Nucleus accumbens (tissue), 56 donors: ENCODE measurements at places on chromosomes 12 and 14.

GRCh38 chr12:131130311-131130911 is 176.7 kb downstream of the ADGRD1 start:
- DNase-seq, result no peak

DNA sequence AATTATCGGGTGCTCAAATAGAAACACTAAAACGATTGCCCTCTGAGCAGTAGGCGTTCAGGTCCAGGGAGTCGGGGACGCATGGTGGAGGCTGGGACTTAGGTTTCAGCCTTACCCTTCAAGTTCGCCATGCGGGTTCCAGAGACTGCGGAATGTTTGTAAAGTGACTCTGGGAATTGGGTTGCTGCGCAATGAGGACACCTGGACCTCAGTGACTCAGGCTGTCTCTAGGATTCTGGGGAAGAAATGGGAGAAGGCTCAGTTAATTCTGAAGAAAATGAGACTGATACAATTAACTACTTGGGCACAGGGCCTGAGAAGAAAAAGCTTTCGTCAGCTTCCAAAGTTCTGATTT is 1.1 kb downstream of the LGALS3 start:
- no peak for DNase-seq

DNA sequence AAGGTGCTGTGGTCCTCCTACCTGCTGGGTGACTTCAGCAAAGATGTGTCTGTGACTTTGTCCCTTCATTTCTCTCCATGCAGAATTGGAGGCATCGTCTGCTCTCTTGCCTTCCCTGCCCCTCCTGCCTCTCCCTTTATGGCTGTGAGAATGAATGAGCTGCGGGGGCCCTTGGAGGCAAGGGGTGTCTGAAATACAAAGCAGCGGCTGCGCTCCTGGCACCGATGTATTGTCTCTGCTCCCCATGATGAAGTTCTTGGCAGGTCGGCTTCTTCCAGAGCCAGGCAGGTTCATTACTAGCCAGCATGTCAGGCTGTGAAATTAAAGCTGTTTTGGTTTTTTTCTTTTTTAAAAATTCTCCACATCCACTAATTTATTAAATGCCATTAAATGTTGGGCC is 194.5 kb downstream of the TSPAN9 start:
- DNase-seq, result no peak

DNA sequence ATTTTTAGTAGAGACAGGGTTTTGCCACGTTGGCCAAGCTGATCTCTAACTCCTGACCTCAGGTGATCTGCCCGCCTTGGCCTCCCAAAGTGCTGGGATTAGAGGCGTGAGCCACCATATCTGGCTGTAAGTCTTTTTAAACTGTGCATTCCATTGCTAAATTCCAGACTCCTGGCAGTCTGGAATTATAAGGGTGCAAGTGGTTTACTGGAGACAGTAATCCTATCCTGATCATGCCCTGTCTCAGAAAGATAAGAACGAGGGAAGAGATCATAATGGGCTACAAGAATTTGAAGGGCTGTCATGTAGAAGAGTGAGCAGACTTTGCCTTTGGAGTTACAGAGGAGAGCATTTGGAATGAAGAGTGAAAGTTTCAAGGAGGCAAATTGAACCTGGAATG is 6.8 kb upstream of the SLC4A8 start:
- no peak for DNase-seq

- DNase-seq, result no peak
These were observed 42.4 kb downstream of the DUSP16 start for GRCh38 chr12:12520273-12520672.

DNA sequence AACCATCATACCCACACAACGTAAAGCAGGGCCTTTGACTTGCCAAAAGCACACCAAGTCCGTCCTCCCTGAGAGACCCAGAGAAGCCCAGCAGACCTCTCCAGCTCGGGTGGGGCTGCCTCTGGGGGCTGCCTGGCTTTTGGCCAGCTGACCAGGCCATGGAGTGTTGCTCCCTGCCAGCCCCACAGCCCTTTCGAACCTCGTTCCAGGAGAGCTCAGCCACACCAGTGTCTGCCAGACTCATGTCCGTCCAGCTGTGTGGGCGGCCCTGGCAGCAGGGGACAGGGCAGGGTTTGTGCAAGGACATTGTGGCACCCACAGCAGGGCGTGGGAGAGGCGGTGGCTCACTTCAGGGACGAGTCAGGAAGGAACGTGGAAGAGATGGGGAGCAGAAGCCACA is 22.6 kb upstream of the IRF2BPL start:
- DNase-seq, result no peak

GRCh38 chr14:32370714-32371113 is 41.6 kb downstream of the AKAP6 start:
- DNase-seq, result no peak

DNA sequence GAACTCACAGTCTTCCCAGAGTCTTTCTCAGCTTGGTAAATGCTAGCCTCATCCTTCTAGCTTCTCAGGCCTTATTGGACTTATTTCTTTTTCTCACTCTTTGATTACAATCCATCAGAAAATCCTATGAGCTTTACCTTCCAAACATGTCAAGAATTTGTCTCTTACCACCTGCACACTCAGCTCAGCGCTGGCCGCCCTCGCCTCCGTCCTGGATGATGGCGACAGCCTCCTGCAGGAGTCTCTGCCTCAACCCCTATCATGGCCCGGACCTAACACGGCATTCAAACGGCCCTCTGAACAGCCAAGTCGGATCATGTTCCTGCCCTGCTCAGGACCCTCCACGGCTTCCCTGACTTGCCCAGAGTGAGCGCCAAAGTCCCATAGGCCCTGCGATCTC is 333.1 kb upstream of the FKBP4 start:
- DNase-seq, result no peak

DNA sequence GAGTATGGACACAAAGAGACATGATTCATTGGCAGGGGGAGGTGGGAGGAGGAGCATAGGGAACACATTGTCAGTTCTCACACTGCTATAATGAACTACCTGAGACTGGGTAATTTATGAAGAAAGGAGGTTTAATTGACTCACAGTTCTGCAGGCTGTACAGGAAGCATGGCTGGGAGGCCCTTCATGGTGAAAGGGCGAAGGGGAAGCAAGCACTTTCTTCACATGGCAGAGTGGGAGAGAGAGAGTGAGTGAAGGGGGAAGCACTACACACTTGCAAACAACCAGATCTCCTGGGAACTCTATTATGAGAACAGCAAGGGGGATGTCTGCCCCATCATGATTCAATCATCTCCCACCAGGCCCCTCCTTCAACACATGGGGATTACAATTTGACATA is 391.8 kb downstream of the BMP4 start:
- no peak for DNase-seq

- DNase-seq, result peak; percentile 48
These were observed 9.7 kb upstream of the TUBA1A start for GRCh38 chr12:49198431-49199155.

DNA sequence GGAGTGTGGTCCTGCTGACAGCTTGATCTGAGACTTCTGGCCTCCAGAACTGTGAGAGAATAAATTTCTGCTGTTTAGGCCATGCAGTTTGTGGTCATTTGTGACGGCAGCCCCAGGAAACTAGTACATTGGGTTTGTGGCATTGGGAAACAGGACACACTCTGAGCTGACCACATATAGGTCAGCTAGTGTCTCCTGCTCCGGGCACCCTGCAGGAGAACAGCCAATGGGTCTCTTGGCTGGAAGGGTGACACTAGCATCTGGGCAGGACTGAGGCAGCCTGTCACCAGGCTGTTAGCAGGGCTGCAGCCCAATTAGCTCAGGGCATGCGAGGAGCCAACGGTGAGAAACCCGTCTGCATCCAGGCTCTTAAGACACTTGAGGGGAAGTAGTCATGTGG is 83.2 kb downstream of the PITPNM2 start:
- DNase-seq, result no peak

- DNase-seq, result no peak
These were observed 118.9 kb downstream of the CHST11 start for GRCh38 chr12:104575442-104576186.

DNA sequence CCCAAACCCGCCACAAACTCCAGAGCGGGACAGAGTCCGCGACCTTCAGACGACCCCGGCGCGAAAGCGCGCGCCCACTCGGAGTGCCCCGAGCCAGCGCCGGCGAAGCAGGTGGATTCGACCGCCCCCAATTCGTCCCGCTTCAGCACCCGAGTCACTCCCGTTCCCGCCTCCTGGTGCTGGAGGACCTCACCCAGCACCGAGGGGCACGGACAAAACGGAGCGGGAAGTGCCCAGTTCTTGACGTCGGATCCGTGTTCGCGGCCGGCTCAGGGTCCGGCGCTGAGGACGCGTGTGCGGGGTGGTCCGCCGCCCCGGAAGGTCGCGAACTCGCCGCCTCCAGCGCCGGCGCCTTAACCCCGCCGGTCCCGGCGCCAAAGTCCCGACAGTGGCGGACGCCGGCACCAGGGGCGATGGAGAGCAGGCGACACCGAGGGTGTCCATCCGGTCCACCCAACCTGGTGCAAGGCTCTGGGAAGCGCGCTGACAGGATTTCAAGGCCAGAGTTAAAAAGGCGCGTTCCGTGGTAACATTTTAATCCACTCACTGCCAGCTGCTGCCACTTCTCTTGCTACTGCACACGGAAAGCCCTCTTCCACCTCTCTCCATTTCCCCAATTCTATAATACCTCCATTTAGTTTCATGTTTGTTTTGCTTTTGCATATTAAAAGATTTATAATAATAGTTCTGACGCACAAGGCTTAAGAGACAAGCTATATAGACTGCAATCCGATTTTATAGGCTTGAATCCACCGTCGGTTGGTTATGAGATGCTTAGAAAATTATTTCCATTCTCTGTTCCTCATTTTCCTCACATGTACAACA is 240.0 kb upstream of the CPNE8 start:
- DNase-seq, result no peak

DNA sequence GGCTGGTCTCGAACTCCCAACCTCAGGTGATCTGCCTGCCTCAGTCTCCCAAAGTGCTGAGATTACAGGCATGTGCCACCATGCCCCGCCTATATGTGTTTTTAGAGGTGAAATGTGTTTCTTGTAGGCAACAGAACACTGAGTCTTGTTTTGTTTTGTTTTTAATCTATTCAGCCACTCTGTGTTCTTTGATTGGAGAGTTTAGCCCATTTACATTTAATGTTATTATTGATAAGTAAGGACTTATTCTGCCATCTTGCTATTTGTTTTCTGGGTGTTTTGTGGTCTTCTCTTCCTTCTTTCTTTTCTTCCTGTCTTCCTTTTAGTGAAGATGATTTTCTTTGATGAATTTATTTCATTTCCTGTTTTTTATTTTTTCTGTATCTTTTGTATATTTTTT is 29.6 kb downstream of the IFNG start:
- DNase-seq, result no peak

GRCh38 chr12:93115646-93116045 is 186.6 kb upstream of the EEA1 start:
- DNase-seq, result no peak

DNA sequence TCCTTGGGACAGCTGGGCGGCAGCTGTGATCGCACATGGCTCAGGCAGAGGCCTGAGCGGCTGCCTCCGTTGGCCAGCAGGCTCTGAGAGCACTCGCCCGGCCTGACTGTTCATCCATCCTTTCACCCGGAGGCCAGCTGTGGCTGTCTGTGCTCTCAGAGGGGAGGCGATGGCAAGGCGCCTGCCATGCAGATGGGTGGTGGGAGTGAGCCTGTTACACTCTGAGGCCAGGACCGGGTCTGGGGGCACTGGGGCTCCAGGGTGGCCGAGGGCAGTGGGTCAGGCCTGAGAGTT is 292.3 kb downstream of the TMEM121 start:
- DNase-seq, result no peak

DNA sequence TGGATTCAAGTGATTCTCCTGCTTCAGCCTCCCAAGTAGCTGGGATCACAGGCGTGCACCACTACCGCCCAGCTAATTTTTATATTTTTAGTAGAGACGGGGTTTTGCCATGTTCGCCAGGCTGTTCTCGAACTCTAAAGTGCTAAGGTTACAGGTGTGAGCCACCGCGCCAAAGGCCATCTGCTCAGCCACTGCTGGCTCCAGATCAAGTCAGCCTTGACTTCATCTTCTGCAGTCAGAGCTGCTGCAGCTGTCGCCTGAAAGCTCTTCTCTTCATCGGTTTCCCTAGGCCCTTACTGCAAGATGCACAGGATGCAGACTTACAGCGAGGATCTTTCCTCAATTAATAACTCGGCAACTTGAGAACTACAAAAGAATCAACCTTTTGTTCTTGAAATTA is 66.8 kb downstream of the CLIP1 start:
- no peak for DNase-seq

- no peak for DNase-seq
These were observed 143.4 kb downstream of the KIF26A start for GRCh38 chr14:104281768-104282301.

- DNase-seq, result no peak
These were observed 44.8 kb upstream of the BCL2L14 start for GRCh38 chr12:12025799-12026386.

GRCh38 chr12:106576848-106577247 is 6.0 kb upstream of the RFX4 start:
- DNase-seq, result no peak

GRCh38 chr14:103185051-103186029 is 62.1 kb downstream of the TNFAIP2 start:
- DNase-seq, result no peak

GRCh38 chr14:60512973-60513571 is 4.1 kb downstream of the SIX6 start:
- no peak for DNase-seq

DNA sequence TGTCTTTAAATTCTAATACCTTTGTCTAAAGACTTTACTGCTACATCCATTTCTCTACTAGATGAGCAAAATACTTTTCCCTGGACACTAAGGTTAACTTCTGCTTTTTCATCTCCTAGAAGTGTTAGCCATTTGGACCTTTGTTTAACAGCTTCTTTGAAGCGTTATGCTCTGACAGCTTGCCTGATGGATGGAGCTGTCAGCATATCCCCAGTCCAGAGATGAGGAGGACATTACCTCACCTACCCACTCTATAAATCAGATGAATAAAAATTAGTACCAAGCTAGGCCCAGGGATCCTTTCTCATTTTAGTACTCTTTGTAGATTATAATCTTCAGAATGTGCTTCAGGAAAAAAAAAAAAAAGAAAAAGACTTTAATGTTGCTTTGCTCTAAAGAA is 222.7 kb downstream of the PELI2 start:
- DNase-seq, result no peak

GRCh38 chr12:104551313-104551931 is 94.7 kb downstream of the CHST11 start:
- DNase-seq, result no peak

GRCh38 chr12:108446766-108447165 is 68.3 kb upstream of the FICD start:
- no peak for DNase-seq
